Osteoblast (primary cell): ENCODE measurements at places on chromosomes 3 and 15. TPM values are rescaled to one million over a fixed set of nuclear protein-coding genes. Genes with fewer than 3 reads are reported as not detected.

The PLA2G4D gene
- total RNA-seq, result not detected in 2 replicates

- no peak for DNase-seq
Observed at GRCh38 chr3:4907643-4908432, 71.4 kb upstream of the BHLHE40 start.

- DNase-seq, result no peak
Observed at GRCh38 chr3:50401978-50402595, 42.8 kb upstream of the TMEM115 start.

DNA sequence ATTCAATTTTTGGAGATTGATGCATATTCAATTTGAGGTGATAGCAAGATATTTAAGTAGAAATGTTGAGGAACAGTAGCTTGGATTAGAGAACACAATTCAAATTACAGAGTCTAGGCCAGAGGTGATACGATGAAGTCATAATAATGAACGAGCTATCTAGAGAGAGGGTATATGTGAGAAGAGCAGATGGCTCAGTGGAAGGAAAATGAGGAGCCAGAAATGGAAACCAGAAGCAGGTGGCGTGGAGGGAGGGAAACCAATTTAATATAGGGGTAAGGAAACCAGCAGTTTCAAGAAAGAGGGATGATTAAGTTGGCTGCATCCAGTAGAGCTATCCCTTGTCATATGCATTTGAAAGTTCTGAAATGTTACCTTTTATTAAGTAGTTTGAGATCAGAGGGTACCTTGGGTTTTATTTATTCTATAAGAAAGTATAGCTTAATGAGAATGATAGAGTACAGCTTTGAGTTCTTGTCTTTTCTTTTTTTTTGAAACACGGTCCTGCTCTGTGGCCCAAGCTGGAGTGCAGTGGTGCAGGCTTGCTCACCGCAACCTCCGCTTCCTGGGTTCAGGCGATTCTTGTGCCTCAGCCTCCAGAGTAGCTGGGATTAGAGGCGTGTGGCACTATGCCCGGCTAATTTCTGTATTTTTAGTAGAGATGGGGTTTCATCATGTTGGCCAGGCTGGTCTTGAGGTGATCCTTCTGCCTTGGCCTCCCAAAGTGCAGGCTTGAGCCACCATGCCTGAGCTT is 22.1 kb downstream of the NCK1 start:
- no peak for DNase-seq

DNA sequence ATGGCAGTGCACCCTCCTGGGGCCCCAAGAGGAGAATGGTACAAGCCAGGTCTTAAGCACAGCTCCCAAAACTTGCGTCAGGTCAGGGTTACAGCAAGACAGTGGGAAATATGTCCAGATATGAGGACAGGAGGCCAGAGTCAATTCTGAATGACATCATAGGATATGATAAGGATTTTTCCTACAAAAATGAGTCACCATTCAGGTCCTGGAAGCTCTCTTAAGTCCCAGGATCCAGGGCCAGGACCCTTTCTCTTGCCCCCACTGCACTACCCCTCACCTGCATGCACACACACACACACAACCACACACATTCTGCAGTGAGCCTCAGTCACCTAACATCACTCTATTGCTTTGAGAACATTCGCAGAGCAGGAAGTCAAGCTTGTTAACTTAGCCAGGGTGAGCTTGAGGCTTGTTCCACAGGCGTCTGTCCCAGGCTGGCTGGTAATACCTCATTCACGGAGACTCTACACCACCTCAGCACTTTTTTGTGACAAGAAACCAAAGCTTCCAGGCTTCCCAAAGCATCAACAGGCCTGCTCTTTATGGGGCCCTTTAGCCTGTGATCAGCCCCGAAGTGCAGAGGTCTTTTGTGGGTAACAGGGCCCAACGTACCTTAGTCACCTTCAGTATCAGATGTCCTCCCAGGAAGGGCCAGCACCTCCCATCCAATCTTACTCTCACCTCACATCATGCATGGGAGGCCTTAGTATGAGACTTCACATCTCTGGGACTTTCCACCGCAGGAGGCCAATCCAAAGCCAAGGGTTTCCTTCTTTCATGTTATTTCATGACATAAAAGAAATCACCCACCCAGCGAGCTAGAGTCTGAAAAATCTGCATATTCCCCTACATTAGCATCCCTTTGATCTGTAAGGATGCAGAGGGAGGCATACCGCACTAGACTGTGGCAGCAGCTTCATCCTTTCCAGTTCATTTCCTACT is 74.0 kb upstream of the LIPC start:
- DNase-seq, result peak; percentile 35

GRCh38 chr3:119808843-119809242 is 26.9 kb downstream of the NR1I2 start:
- DNase-seq, result peak; percentile 57

GRCh38 chr15:47624503-47624902 is 92.8 kb upstream of the SEMA6D start:
- no peak for DNase-seq

DNA sequence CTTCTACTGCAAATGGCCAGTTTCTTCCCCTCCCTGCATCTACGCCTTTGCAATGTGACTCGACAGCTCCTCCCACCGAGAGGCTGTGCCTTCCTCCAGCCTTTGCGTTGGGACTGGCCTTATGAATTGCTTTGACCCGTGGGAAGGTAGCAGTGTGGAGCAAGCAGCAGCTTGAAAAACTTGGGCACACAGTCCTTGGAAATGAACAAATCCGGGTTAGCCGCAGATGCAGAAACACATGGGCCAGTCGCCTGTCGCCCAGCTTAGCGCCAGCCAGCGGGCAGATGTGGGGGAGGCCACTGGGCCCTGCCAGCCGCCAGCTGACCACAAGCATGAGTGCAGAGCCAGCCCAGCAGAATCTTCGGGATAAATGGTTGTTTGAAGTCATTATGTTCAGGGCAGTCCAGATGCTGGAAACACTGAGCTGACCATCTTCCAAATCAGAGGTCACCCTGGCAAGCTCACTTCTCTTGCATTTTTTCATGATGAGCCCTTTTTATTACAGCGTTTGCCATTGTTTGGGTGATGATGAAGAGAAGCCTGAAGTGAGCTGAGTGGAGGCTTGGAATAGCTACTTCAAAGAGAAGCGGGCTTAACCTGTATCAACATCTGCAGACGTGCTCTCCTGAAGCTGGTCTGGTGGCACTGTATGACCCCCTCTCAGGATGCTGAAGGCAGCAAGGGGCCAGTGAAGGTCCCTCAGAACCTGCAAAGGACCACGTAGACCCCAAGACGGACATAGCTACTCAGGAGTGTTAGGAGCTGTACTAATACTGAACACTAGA is 9.8 kb downstream of the SELENOS start:
- peak; percentile 94 for DNase-seq

DNA sequence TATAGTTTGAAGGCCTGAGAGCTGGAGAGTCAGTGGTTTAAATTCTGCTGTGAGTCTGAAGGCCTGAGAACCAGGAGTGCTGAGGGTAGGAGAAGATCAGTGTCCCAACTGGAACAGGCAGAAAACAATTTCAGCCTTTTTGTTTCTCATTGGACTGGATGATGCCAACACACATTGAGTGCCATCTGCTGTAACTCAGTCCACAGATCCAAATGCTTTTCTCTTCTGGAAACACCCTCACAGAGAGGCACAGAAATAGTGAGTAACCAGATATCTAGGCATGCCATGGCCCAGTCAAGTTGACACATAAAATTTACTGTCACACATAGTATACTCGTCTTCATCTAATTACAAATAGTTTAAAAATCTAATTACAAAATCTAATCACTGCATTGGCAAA is 100.8 kb downstream of the NEO1 start:
- no peak for DNase-seq
